Stimulated activated CD4-positive, alpha-beta T cell treated with anti-CD3 and anti-CD28 coated beads, Interleukin-1b, Interleukin-23, amount 100 ng/mL, for 1 hour (primary cell): ENCODE measurements at places on chromosomes 2 and 18.

- no peak for DNase-seq
Observed at GRCh38 chr2:63242747-63243146, 192.1 kb downstream of the OTX1 start.

- DNase-seq, result no peak
Observed at GRCh38 chr2:99240431-99240830, 15.0 kb downstream of the LYG2 start.

DNA sequence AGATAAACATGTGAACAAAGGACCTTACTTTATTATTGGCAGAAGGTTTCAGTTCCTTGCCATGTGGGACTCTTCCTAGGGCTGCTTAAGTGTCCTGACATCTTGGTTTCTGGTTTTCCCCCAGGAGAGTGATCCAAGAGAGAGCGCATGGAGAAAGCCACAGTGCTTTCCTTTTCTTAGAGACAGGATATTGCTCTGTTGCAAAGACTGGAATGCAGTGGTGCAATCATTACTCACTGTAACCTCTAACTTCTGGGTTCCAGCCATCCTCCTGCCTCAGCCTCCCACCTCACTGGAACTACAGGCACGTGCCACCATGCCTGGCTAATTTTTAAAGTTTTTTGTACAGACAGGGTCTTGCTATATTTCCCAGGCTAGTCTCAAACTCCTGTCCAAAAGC lies 38.1 kb upstream of the TCF7L1 start:
- DNase-seq, result no peak

DNA sequence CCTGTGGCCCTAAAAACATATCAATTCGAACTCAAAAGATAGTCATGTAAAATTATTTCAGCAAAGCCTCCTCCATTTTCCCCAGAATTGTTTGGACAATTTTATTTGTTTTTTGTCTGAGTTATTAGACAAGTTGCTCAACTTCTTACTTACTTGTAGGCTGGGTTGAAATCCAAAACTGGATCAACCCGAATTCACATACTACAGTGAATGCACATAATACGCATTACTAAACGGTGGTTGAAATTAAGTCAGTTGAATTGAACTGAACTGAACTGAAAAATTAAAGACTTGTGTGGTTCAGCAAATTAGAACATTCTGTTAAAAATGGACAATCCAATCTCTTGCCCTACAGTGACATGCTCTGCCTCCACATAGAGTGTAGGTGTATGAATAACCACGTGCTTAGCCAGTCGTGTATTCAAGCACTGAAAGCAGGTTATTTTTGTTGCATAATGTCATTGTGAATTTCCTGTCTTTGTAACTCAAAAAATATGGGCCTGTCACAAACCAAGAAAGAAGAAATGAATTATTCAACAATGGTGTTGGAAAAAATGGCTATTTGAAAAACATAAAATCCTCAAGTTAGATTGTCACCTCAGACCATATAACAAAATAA lies 441.0 kb downstream of the TXNL1 start:
- DNase-seq, result no peak

GRCh38 chr2:200222791-200223190 lies 83.7 kb upstream of the SPATS2L start:
- no peak for DNase-seq

GRCh38 chr2:15645720-15646385 lies 54.2 kb downstream of the DDX1 start:
- DNase-seq, result no peak

DNA sequence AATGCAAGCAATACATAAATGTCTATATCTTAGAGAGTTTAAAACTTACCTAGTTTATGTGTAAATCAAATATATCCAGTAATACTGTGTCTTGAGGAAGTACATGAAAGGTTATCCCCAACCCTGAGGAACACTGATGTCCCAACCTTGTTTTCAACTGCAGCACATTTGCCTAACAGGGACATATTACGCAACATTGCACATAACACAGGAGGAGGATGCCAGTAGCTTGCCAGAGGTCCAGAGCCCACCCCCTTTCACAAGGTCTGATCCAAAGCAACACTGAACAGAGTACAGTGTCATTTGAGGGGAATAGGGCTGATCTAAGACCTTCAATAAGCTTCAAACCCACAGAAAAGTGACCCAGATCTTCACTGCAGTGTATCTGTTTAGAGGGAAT lies 678.5 kb downstream of the ARHGAP15 start:
- DNase-seq, result no peak

GRCh38 chr2:159090514-159091201 lies 122.2 kb downstream of the TANC1 start:
- DNase-seq, result no peak

- DNase-seq, result no peak
Observed at GRCh38 chr2:118925476-118925875, 16.5 kb upstream of the MARCO start.

DNA sequence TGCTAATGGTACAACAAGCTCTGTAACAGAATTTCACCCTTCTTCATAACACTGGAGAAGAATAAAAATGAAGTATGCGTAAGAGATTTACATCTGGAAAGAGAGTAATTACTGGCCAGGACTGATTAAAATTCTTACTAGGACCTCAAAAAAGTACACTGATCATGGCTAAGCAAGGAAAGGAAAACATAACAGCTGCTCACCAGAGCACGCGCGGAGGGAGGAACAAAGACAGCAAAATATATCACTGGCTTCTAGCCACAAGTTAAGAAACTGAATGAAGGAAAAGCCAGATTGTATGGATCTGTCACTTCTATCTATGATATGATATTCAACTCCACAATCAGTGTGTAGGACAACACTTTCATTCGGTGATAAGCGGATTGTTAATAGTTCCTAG lies 15.6 kb upstream of the CYTIP start:
- DNase-seq, result no peak

- DNase-seq, result no peak
Observed at GRCh38 chr2:237457388-237457941, 29.6 kb upstream of the MLPH start.

- DNase-seq, result no peak
Observed at GRCh38 chr2:232787806-232788205, 11.4 kb upstream of the KCNJ13 start.
